ENCODE measurements at places on chromosomes 3 and 15.

DNA sequence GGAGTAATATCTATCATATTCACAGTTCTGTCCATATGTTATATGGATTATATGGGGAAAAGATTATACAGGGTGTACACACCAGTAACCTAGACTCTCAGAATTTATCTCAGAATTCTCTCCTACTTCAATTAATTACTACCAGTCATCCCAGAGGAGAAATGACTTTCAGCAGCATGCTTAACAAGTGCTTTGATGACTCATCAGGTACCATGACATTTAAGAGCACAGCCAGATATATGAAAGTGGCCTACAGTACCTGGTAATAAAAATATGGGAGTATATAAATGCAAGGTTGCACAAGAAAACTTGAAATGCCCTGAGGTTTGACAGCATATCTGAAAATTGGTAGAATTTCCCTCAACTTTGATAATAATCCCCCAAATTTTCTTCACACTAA is 1273.0 kb downstream of the OTOL1 start:
- no peak for DNase-seq

DNA sequence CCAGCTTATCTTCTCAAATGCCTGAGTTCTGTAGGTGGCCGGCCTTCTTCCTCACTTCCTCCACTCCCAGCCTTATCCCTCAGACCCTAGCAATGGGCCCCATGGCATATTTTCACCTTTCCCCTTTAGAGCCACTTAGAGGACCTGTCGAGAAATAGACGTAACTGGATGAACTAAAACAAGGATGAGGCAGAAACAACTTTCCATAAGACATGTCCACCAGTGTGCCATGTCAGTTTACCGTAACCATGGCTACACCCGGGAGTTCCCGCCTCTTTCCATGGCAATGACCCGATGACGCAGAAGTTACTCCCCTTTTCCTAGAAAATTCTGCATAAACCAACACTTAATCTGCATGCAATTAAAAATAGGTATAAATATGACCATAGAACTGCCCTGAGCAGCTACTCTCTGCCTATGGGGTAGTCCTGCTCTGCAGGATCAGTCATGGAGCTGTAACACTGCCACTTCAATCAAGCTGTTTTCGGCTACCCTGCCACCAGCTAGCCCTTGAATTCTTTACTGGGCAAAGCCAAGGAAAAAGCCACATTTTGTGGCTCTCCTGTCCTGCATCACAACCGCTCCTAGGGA is 55.1 kb upstream of the ZBTB38 start:
- DNase-seq = no peak

- no peak for DNase-seq
Measured at GRCh38 chr3:133896002-133896761, 500 bp upstream of the RAB6B start.

DNA sequence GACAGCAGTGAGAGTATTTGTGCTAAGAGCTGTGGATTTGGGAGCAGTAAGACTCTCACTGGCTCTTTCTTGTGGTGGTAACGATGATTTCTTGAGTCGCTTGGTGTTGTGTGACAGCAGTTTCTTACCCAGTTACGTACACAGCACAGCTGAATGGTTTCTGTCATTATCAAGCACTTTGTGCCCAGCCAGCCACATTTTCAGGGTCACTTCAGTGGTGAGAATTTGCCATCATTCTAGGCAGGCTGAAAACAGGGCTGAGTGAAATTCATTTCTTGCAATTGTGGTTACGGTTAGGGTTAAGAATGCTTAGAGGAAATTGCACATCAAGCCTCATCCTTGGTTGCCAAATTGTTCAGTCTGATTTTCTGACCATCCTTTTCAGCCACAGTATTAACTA is 130.1 kb downstream of the RYR3 start:
- DNase-seq = no peak
